ENCODE measurements at places on chromosomes 11 and 22.
A peak's percentile ranks its signal among the peaks of the same experiment; 100 is the strongest.

DNA sequence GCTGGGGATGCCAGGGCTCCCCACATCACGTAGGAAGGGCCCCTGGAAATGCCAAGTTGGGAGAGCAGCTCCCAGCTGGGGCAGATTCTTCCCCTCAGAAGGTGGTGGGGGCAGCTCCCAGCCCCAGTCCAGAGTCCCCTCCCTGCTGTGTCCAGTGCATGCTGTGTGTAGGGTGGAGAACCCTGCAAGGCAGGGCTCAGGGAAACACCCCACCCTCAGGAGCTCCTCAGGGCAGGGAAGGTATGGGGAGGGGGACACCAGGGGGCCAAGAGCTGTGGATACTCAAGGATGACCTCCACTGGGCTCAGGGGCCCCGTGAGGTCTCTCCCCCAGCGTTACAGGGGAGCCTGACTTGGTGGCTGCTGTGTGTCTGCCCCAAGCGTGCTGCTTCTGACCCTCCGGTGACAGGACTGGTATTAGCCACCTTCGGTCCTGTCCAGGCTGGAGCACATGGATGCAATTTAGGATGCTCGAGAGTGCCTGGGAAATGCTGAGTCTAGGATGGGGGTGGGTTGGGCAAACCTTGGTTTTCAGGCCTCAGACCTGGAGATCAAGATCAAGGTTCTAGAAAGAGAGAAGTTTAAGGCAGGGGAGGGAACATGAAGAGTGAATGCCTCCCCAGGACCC lies 16.1 kb upstream of the CABP7 start:
- no peak for DNase-seq

DNA sequence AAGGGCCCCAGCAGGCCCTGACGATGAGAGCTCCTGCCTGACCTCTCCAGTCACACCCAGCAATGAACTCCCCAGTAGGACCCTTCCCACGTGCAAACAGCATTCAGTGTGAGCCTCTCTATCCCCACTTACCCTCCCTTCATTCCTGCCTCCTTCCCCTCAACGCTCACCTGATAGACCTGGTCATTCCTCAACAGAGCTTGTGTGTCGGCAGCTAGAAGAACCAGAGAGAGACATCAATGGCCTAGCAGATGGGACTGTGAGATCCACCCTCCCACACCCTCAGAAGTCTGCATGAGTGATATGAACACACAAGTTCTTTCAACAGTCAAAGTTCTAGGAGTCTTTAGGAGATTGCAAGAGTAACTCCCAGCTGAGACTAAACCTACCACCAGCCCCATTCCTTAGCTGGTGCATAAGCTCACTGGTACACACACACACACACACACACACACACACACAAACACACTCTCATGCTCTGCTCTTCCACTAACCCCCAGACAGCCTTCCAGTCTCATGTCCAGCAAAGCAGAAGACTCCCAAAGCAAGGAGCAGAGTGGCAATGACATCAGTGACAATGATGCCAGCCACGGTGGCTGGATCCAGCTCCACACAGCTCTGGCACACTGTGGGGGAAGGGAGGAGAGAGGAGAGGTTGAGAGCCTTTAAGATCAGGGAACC lies 3.1 kb downstream of the CD3D start:
- no peak for DNase-seq

DNA sequence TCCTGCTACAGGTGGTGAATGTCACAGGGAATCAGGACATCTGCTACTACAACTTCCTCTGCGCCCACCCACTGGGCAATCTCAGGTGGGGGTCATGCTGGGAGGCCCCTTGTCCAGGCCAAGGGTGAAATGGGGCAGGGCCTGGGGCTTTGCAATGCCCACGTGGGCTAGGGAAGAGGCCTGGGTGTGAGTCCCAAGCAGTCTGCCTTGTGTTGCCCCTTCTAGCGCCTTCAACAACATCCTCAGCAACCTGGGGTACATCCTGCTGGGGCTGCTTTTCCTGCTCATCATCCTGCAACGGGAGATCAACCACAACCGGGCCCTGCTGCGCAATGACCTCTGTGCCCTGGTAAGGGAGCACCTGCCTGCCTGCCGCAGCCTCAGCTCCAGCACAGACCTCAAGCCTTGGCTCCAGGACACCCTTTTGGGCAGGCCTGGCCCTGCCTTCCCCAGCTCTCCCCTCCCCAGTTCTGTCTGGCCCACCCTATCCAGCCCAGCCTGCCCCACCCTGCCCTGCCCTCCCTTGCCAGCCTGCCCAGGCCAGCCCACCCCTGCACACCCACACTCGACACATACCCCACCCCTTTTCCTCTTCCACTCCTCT lies 9.1 kb upstream of the TAGLN start:
- DNase-seq: no peak

DNA sequence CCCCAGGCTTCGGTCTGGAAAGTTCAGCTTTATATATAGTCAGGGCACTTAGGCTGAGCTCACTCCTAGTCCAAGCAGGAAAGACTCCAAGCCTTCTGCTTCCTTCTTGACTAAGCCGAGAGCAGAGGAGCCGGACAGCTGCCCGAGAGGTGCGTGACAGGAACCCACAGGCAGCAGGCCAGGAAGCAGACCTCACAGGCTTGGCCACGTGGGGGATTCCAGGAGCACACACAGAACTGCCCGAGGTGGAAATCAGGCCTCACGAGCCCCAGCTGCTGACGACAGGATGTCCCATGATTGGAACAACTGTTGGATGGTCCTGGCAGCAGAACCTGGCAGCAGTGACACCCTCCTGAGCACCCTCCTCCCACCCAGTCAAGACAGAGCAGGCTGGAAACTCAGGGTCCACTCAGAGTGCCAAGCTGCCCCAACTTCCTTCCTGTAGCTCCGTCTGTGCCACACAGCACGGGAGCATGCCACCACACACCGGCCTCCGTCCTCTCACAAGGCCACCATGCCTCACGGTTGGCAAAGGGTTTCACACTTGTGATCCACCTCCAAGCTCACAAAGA lies 5.4 kb downstream of the PLA2G6 start:
- no peak for DNase-seq

- no peak for DNase-seq
Measured at GRCh38 chr22:45752036-45752435, 80.4 kb downstream of the ATXN10 start.

DNA sequence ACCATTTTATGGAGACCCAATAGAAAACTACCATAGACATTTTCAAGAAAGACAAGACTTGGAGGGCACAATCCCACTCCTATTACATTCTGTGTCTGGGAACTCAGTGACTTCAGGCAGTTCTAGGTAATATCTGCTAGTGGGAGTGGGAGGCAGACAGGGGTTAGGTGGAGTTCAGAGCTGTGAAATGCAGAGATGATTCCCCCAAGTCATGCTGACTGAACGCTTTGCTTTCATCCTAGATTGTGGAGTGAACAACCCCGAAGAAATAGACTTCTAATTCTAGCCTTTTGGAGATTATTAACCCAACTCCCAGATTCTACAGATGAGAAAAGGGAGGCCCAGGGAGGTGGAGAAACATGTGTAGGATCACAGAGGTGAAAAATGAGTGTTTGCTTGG lies 437.8 kb upstream of the CADM1 start:
- DNase-seq: no peak

GRCh38 chr22:19850763-19851109 lies 3.9 kb downstream of the GNB1L start:
- DNase-seq: no peak

GRCh38 chr11:85809191-85809590 lies 1.8 kb downstream of the SYTL2 start:
- DNase-seq: no peak

DNA sequence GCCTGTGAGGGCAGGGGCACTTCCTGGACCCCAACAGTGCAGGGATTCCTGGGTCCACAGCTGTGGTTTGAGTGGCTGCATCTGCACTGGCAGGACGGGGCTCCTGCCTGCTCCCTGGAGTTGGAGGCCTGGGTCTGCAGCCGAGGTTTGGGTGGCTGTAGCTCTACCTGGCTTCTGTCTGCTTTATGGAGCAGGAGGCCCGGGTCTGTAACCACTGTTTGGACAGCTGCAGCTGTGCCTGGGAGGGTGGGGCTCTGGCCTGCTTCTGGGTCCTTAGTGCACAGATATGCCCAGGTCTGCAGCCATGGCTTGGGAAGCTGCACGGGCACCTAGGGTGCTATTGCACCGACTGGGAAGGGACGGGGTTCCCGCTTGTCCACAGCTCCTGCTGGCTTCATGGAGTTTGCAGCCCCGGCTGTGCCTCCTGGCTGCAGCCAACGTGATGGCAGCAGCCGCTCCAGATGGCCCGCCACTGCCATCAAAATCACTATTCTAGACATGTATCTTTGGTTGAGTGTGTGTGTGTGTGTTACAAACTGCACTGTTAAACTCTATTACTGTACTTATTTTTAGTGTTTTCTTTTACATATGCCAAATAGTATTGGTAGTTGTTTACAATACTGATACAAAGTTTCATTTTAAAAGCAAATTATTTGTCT lies 412.3 kb upstream of the KIRREL3 start:
- no peak for DNase-seq

- DNase-seq: no peak
Measured at GRCh38 chr11:12377106-12377823, at the start of gene PARVA. PARVA (plus strand) TSS chr11:12377571; CDS start chr11:12377648, 77 bp downstream.

DNA sequence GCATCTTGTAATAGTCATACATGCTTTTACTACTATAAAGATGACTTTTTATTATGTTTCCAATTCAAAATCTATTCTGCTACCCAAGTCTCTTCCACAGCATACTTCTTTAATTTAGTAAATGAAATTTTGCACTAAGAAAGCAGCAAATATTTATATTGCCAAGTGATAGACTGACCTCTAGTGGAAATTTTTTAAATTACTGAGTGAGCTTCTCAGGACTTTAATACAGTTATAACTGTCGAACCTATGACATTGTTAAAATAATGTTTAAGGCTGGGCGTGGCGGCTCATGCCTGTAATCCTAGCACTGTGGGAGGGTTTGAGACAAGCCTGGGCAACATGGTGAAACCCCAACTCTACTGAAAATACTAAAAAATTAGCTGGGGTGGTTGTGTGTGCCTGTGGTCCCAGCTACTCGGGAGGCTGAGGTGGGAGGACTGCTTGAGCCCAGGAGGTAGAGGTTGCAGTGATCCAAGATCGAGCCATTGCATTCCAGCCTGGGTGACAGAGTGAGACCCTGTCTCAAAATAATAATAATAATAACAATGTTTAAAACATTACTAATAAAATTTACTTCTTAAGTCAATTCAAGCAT lies 27.3 kb downstream of the STK33 start:
- DNase-seq: no peak

- no peak for DNase-seq
Measured at GRCh38 chr11:128983023-128983422, 40.4 kb upstream of the TP53AIP1 start.

- no peak for DNase-seq
Measured at GRCh38 chr11:131693756-131694155, 323.3 kb downstream of the NTM start.

DNA sequence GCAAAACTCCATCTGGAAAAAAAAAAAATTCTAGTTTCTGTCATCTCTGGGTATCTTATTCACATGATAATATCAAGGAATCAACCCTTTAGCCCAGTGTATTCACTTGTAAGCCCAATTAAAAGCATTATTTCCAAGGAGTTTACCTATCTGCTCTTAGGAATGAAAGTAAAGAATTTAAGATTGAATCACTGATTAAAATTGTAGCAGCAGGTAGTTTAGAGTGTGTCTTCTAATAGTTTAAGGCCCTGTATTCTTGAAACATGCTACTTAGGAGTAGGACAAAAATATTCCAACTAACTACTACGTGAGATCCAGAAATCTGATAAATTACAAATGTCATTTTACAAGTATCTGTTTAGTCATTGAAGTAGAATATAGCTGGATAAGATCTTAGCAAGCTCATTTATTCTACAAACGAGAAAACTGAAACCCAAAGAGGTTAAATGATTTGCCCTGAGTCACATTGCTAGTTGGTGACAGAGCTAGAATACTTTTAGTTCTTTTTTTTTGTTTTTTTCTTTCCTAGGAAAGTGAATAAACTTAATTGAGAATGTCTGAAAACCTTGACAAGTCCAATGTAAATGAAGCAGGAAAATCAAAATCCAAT lies 4.0 kb downstream of the TCP11L1 start:
- DNase-seq: no peak

- DNase-seq: peak; percentile 66
Measured at GRCh38 chr11:9601037-9601875, 27.8 kb downstream of the WEE1 start.

DNA sequence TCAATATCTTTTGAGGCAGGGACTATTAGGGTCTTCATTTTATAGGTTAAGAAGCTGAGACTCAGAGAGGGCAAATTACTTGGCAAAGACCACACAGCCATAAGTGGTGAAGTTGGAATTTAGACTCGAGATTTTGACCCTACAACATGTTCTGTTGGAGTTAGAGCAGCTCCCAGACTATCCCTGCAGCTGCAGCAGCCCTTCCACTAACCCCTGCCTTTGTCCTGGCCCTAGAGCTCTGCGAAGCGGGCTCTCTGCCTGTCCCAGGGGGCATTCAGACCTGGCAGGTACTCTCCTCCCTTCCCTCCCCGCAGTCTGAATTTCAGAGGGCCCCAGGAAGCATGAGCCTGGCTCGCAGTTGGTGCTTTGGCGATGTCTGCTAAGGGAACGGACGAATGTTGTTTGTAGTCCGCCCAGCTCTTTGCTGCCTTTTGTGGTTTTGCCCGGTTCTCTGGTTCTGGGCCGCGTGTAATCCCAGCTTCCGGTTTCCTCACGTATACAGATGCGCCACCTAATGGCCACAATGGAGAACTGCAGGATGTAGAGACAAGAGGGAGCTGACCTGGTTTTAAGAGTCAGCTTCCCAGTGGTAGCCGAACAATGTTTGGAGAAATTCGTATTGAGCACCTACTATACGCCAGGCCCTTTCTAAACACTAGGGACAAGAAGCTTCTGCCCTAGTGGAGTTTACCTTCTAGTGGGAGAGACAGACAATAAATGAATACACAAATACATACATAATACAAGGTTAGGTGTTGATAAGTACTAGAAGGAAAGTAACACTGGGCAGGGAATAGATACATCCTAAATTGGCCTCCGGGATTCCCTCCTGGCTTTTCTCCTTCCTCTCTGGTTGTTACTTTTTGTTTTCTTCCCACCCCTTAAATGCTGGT lies 125.2 kb downstream of the ST3GAL4 start:
- DNase-seq: peak; percentile 72

DNA sequence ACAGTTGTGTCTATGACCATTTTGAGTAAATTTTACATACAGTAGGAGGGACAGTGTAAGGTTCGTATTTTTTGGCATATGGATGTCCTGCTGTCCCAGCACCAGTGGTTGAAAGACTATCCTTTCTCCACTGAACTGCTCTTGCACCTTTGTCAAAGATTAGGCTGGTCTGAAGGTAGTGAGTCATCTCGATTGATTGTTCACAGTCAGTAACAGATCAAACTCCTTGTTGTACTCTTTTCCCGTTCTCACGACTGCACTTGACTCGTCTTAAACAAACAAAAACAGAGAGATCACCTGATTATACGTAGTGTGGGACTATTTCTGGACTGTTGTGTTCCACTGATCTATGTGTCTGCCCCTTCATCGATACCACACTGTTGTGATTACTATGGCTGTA lies 77.1 kb downstream of the DGCR2 start:
- no peak for DNase-seq

All from CD4-positive, alpha-beta T cell treated with Interleukin-6 at 100 ng/mL for 8 hours (primary cell).